ENCODE measurements at places on chromosomes 5 and 9.

GRCh38 chr9:132166599-132166998 lies 4.7 kb downstream of the NTNG2 start:
- DNase-seq, result no peak

DNA sequence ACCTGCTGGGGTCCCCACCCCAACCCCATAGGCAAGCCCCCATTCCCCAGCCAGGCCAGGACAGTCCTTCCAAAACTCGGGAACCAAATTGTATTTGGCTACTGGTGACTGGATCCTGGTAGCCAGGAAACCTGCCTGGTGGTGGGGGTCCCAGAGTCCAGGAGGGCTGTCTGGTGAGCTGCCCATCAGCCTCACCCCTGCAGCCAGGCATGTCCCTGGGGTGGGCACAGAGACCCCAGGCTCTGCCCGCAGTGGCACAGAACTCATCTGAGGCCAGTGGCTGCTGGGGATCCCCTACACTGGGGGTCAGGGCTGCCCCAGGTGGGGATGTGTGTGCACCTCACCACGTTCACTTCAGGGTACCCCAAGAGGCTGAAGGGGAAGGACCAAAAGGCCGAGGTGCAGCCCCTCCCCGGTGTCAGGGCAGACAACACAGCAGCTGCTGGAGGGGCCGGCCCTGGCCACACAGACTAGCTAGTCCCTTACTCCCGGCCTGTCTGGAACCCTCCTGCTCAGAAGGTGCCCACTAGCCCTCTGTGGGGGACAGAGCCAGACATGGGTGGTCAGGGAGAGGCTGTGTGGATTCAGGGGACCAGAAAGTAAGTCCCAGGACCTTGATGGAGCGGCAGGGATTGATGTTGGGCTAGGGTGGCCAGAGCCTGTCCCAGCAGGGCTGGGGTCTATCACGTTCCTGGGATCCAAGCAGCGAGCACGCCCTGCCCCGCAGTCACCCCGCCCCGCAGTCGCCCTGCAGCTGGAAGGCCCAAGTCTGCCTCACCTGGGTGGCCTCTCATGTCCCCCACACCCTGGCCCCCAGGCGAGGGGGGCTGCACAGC lies 91.5 kb downstream of the KCNT1 start:
- no peak for DNase-seq

DNA sequence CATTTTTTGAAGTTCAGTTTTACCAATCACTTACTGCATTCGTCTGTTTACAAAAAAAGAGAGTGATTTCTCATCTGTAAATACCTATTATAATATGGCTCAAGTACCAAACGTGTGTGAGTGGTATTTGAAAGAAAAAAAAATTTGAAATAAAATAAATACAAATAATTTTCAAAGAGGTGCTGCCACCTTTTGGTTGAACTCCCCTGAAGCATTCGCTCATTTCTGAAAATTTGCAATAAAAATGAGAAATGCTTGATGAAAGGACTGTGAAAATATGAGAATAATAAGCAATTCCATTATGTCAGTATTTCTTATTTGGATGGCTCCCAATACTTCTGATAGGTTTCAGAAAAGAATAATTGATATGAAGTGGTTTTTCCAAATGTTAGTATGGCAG lies 409.9 kb downstream of the CTNND2 start:
- peak; percentile 1 for DNase-seq

GRCh38 chr5:175573493-175574269 lies 84.2 kb upstream of the HRH2 start:
- DNase-seq, result no peak

GRCh38 chr5:145996135-145996534 lies 59.8 kb downstream of the SH3RF2 start:
- no peak for DNase-seq

GRCh38 chr5:105677291-105677690 lies 1993.4 kb downstream of the EFNA5 start:
- peak; percentile 11 for DNase-seq

DNA sequence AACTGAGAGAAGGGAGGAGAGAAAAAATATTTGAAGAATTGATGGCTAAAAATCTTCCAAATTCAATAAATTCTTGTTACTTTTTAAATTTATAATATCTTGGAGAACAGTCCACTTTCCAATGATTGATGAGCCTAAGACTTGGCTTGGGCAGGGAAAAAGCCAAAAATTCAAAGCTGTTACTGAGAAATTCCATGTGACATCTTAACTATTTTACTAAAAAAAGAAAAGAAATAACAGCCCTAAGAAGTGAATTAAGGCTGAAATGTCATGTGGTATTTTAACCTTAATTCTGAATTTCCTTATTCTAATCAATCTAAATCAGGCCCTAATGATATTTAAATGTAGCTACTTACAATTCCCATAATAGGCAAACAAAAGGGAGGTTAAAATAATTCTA lies 53.4 kb downstream of the CETN3 start:
- no peak for DNase-seq

- no peak for DNase-seq
Observed at GRCh38 chr9:129363216-129363873, 185.3 kb upstream of the IER5L start.

GRCh38 chr9:87381050-87381711 lies 116.5 kb upstream of the DAPK1 start:
- peak; percentile 90 for DNase-seq

- no peak for DNase-seq
Observed at GRCh38 chr5:175248416-175248905, 195.5 kb downstream of the DRD1 start.

DNA sequence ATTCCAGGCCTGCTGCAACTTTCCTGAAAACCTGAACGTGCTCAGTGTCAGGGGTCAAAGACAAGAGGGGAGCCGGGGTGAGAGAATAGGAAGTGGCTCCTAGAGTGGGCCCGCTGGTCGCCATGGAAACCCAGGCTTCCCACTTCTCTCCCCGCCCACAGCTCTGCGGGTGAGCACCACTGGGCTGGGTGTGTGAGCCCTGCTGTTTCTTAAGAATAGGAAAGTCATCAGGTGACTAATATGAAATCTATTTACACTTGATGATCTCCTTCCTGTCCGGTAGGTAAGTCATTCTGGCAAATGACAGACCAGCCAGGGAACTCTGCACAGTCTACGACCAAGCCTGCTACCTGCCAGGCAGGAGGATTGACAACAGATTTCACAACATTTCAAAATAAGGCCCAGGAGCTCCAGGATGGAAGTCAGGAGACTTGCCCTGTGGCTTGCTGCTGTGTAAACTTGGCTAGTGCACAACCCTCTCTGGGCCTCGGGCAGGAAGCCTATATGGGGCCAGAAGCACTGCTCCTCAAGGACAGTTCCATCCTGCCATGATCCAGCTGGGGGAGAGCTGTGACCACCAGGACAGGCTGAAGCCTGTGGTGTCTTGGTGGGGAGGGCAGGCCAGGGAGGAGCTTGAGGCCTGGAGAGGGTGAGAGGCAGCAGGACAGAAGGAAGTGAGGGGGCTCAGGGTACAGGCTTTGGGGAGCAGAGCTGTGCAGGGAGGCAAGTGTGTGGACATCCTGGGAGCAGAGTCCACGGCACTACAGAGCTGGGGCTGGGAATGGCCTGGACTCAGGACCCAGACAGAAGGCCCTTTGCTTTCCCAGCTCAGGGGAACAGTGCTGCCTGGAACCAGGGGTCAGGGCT lies 60.6 kb downstream of the SHB start:
- DNase-seq, result peak; percentile 92

- DNase-seq, result peak; percentile 86
Observed at GRCh38 chr9:83707518-83707767, 315 bp downstream of the UBQLN1 start.

DNA sequence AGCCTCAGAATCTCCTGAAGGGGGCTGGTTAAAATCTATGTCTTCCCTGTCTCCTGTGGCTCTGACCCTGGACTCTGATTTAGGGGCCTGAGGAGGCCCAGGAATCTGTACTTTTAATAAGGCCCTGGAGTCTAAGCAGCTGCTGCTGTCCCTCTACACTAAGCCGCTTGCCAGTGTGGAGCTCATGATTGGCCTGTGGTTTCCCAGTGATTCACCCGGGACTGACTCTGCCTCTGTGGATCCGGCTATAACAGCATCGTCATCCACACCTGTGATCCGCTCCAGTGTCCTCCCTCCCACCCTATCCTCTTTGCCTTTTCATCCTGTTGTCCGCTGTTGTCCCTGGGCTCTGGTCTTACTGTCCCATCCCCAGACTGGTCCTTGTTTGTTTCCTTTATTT lies 3.7 kb downstream of the SLC31A2 start:
- DNase-seq, result peak; percentile 82

- DNase-seq, result peak; percentile 64
Observed at GRCh38 chr5:1772634-1773033, 27.0 kb downstream of the MRPL36 start.

Data from iris pigment epithelial cell (primary cell).